ENCODE measurements at places on chromosomes 16 and 17.

- DNase-seq = no peak
Measured at GRCh38 chr16:86410081-86410480, 100.2 kb upstream of the FOXF1 start.

GRCh38 chr17:1012823-1013728, 16.1 kb downstream of the TIMM22 start:
- DNase-seq = no peak

- DNase-seq = no peak
Measured at GRCh38 chr16:69589434-69590269, 23.9 kb downstream of the NFAT5 start.

GRCh38 chr16:1036726-1037393, 35.7 kb upstream of the SSTR5 start:
- peak; percentile 72 for DNase-seq

DNA sequence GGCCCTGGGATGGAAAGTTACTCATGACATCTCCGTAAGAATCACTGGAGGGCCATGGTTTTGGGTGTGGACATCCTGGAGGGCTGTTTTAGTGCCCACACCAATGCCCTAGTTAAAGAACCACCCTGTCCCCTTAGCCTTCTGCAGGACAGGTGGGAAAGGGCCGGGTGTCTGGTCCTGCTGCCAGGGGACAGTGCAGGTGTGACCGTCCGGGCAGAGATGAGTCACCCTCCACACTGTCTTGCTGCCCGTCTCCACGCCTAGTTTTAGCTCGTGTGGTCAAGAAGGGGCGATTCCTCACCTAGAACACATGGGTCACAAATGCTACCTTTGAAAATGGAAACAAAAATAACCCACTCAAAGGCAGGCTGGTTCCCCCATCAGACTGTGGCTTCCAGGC, 17.0 kb downstream of the CEP295NL start:
- DNase-seq = peak; percentile 84

DNA sequence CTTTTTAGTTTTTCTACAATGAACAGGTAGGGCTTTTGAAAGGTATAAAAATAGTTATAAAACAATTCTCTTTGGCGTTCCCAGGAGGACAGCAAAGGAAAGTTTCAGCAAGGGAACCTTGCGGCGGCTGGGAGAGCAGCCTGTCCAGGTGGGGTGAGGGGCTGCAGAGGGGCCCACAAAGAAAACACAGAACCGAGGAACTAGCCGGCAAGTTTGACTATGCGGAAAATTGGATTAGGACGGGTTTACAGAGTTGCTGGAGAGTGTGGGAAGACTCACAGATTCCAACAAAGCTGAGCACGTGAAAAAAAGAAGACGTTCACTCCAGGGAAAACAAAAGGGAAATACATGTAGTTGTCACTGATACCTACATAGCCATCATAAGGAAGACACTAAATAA, 40.2 kb upstream of the METTL16 start:
- DNase-seq = no peak

GRCh38 chr16:17467923-17468540, 2.7 kb downstream of the XYLT1 start:
- DNase-seq = peak; percentile 28

- no peak for DNase-seq
Measured at GRCh38 chr17:17770632-17771044, 66.1 kb downstream of the SREBF1 start.

- no peak for DNase-seq
Measured at GRCh38 chr16:78984887-78985464, 615.6 kb downstream of the MAF start.

GRCh38 chr17:1555651-1556471, 6.7 kb downstream of the PITPNA start:
- DNase-seq = no peak

DNA sequence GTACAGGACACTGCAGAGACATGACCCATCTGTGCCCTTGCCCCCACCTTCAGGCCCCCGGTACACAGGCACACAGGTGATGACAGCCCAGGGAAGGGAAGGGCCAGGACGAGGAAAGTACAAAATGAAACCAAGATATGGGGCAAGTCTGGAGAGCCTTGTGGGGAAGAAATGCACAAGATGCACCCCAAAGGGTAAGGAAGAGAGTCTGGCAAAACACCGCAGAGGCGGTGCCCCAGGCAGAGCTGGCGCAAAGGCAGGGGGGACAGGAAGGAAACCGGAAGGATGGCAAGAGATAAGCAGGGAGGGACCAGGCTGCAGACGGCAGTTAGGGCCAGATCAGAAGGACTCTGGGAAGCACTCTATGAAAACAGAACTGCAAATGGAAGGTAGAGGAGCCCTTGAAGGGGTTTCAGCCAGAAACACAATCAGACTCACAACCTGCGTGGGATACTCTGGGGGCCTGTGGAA, 81.4 kb downstream of the SLC39A11 start:
- no peak for DNase-seq
